ENCODE measurements at places on chromosomes 16 and 17. TPM values are rescaled to one million over a fixed set of nuclear protein-coding genes. Genes with fewer than 3 reads are reported as not detected.

Gene TMEM204
- total RNA-seq = not detected

Gene MPV17L
- 11.7 TPM for total RNA-seq

Gene KRTAP3-1
- not detected for total RNA-seq

Gene PRR35
- total RNA-seq = 1.4 TPM

Gene GAST
- total RNA-seq = not detected

Data from GM23338 (cell line).